ENCODE measurements at places on chromosomes 5 and 9. TPM values are rescaled to one million over a fixed set of nuclear protein-coding genes. Genes with fewer than 3 reads are reported as not detected.

The IFNK gene
- not detected for total RNA-seq

The SPATA31C1 gene
- not detected for total RNA-seq

The BAAT gene
- total RNA-seq = not detected

The LCN1 gene
- total RNA-seq = not detected

The SPINK7 gene
- not detected for total RNA-seq

The PCDHB2 gene
- 1.2 TPM for total RNA-seq

The ABLIM3 gene
- total RNA-seq = 98.5 TPM

The CDK5RAP2 gene
- total RNA-seq = 43.5 TPM

The EIF4E1B gene
- not detected for total RNA-seq

The EFNA5 gene
- total RNA-seq = 34.2 TPM

The TMEM174 gene
- not detected for total RNA-seq

The GPRIN1 gene
- 2.7 TPM for total RNA-seq

The SCAMP1 gene
- total RNA-seq = 52.8 TPM

The SLC6A19 gene
- total RNA-seq = not detected

The HSD17B4 gene
- 151 TPM for total RNA-seq

The MZB1 gene
- total RNA-seq = 0.39 TPM

The CDX1 gene
- total RNA-seq = not detected

The GRM6 gene
- not detected for total RNA-seq

The ACOT12 gene
- total RNA-seq = not detected

The OR13C3 gene
- total RNA-seq = not detected

The WDR31 gene
- total RNA-seq = 1.7 TPM

The WDR55 gene
- 31.0 TPM for total RNA-seq

The PHF24 gene
- 0.39 TPM for total RNA-seq

The NXNL2 gene
- 1.2 TPM for total RNA-seq

The PPP3R2 gene
- total RNA-seq = not detected

The IL7R gene
- 0.39 TPM for total RNA-seq

The CAMK4 gene
- total RNA-seq = 3.1 TPM

The FGF18 gene
- 4.4 TPM for total RNA-seq

The SPACA9 gene
- 5.5 TPM for total RNA-seq

The ORM1 gene
- total RNA-seq = not detected

The PCDHA4 gene
- total RNA-seq = 0.79 TPM

The RANBP17 gene
- total RNA-seq = 244 TPM

The TGFBI gene
- total RNA-seq = 6,762 TPM

The IL3 gene
- total RNA-seq = not detected

The MYOZ3 gene
- total RNA-seq = not detected

The LCN9 gene
- total RNA-seq = not detected

The MYOT gene
- not detected for total RNA-seq

The SUSD3 gene
- 0.54 TPM for total RNA-seq

The TIGD6 gene
- total RNA-seq = 9.4 TPM

The ARID3C gene
- total RNA-seq = not detected

The OBP2B gene
- total RNA-seq = not detected

The CCDC171 gene
- 1.7 TPM for total RNA-seq

The KIF12 gene
- total RNA-seq = not detected

The SEC16A gene
- total RNA-seq = 35.7 TPM

The C5orf52 gene
- not detected for total RNA-seq

The HMCN2 gene
- not detected for total RNA-seq

The RASEF gene
- total RNA-seq = 0.33 TPM

The PCDHGB6 gene
- 3.1 TPM for total RNA-seq
